ENCODE measurements at places on chromosomes 12 and 14. TPM values are rescaled to one million over a fixed set of nuclear protein-coding genes. Genes with fewer than 3 reads are reported as not detected.
A peak's percentile ranks its signal among the peaks of the same experiment; 100 is the strongest.

DNA sequence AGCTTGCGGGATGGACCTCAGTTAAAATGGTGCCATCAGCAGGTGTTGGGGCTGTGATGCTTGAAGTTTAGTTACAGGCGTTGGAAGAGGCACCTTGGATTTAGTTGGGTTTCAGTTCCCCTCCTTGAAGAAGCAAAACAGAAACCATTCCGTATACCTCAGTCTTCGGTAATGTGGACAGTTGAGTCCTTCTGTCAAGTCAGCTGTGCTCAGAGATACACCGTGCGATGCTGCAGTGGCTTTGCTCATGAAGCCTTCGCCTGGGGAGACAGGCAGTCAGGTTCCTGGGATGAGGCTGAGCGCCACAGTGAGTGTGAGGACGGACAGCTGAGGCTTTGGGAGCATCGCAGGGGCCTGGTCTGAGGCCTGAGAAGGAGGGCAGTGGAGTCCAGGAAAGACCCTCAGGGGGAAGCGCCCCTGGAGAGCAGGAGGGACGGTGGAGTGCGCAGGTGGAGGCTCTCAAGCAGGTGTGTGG, 7.4 kb downstream of the RAN start:
- H3K4me3 ChIP-seq, result no peak overlapping the region
- H3K27me3 ChIP-seq, result no peaks in the 10 kb centered on the region
- H3K27ac ChIP-seq, result no peak overlapping the region
- DNase-seq, result no peak

Gene PTPRR
- total RNA-seq, result not detected

DNA sequence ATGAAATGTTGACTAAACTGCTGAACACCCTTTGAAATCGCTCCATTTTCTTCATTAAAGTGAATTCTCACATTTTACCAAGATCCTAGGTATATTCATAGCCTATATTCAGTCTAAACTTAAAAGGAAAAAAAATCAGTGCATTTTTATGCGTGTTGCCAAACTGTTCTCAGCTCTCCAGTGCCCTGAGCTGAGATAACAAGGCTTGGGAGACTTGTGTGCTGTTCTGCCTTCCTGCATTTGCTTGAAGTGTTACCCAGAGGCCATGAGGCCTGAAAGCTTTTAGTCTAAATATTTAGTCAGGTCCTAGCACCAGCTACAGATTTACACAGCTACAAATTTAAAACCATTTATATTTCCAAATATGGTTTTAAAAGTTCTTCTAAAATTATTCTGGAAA, 8.6 kb upstream of the PALS1 start:
- DNase-seq, result no peak
- no peak overlapping the region for H3K27ac ChIP-seq
- no peaks in the 10 kb centered on the region for H3K36me3 ChIP-seq
- H3K27me3 ChIP-seq, result no peaks in the 10 kb centered on the region

DNA sequence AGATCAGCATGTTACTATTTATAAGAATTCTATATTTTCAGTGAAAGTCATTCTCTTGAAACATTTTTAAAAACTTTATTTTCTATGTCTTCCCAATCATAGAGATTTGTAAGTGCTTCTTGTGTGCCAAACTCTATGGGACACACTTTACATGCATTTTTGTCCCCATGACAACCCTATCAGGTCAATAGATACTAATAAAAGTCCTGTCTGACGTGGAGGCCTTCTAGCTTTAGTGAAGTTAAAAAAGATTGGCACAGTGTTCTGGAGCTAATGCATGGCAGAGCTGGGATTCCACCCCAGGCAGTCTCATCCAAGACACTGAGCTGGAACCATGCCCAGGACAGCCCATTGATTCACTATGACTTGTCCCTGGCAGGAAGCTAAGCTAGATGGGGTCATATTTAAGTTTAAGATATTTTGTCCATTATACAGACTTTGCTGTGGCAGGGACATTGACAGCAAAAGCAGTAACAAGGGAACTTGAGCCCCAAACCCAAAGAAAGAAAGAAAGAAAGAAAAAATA, 28.1 kb downstream of the TTC6 start:
- H3K36me3 ChIP-seq, result no peaks in the 10 kb centered on the region
- H3K4me1 ChIP-seq, result no peaks in the 10 kb centered on the region
- no peak for DNase-seq
- peaks cover 17% of the 10 kb centered on the region for H3K27me3 ChIP-seq
- H3K27ac ChIP-seq, result no peak overlapping the region

- no peak overlapping the region for H3K4me3 ChIP-seq
- no peaks in the 10 kb centered on the region for H3K36me3 ChIP-seq
- no peak for DNase-seq
- peaks cover 12% of the 10 kb centered on the region for H3K27me3 ChIP-seq
Measured at GRCh38 chr14:36555998-36556743, 26.2 kb downstream of the NKX2-8 start.

DNA sequence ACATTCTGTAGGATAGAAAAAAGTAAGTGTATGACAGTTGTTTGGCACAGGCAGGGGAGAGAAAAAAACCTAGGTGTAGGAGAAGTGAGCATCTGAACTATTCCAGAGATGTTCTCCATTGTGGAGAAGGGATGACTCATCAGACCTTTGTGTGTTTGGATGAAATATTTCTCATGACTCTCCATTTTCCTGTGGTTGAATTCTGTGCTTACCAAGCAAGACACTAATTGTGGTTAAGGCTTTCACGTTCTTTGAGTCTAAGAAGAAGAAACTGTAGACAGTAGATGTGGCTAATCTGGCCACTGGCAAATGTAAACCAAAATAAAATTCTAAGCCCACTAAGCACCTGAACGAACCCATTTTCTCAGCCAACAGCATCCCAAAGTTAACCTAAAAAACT, 107.9 kb upstream of the GZMB start:
- no peak overlapping the region for H3K27ac ChIP-seq
- H3K4me1 ChIP-seq, result no peaks in the 10 kb centered on the region
- H3K4me3 ChIP-seq, result no peak overlapping the region
- no peaks in the 10 kb centered on the region for H3K36me3 ChIP-seq

DNA sequence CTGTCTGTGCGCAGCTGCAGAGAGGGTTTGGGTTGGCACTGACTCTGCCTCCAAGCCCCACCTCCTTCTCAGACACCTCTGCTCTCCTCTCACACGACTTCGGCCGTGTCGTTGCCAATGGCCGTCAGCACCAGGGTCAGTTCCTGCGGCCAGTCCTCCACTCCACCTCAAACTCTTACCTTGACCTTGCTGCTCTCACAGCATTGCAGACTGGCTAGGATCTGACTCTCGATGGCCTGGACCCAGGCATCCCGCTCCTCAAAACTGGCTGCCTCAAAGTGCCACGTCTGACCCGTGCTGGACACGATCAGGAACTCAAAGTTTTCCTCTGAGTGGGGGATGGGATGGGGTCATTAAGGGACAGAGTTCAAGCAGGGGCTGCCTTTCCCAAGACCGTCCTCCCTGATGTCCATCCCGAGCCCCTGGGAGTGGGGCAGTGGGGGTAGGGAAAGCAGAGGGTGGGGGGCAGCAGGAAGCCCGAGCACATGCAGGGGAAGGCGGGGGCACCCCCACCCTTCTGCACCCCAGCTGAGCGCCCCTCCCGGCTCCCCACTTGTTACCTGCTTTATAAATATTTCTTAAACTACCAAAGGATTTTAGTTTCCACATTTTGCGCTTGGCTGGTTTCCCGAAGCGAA, 10.7 kb downstream of the AGAP2 start:
- H3K4me3 ChIP-seq, result no peak overlapping the region
- no peak overlapping the region for H3K27ac ChIP-seq
- DNase-seq, result no peak
- H3K4me1 ChIP-seq, result peaks cover 6% of the 10 kb centered on the region
- H3K27me3 ChIP-seq, result no peaks in the 10 kb centered on the region
- peaks cover 30% of the 10 kb centered on the region for H3K36me3 ChIP-seq

- no peak overlapping the region for H3K4me3 ChIP-seq
- no peak for DNase-seq
- no peaks in the 10 kb centered on the region for H3K4me1 ChIP-seq
- no peak overlapping the region for H3K27ac ChIP-seq
Measured at GRCh38 chr12:1880876-1881275, 37.6 kb downstream of the CACNA2D4 start.

DNA sequence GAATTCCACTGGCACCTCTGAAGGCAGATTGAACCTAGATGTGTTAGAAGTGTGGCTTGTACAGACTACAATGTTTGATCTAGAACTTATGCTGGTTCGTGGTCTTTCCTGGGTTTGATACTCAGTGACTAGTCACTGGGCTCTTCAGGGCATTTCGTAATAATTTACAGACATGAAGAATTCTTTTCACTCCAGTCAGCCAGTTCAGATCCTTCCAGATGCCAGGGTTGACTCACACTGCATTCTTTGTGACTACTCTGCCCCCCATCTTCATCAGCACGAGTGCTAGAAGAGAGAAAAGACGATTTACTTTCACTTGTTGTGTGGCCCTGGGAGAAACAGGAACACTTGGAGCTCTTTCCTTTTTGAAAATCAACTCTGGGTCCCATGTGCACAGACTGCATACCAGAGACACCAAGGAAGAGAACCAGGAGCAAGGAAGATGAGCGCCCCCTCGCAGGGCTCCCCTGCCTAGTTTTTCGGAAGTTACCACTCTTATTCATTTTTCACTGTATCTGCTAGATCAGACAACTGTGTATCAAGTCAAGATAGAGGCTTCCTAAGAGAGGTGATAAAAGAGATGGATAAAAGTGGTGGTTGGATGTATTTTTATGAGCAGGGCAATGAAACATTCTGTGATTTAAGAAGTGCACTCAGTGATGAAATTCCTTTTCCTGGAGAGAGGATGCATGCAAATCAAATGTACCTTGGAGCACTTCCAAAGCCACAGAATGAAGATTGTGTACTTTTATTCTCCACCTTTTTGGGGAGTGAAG, 33.5 kb upstream of the EVL start:
- no peaks in the 10 kb centered on the region for H3K36me3 ChIP-seq
- H3K27me3 ChIP-seq, result peaks cover 1% of the 10 kb centered on the region
- DNase-seq, result no peak
- no peak overlapping the region for H3K27ac ChIP-seq

GRCh38 chr14:31951638-31951964, 125.5 kb upstream of the ARHGAP5 start:
- no peak for DNase-seq
- H3K27ac ChIP-seq, result no peak overlapping the region
- peaks cover 13% of the 10 kb centered on the region for H3K27me3 ChIP-seq
- no peaks in the 10 kb centered on the region for H3K4me1 ChIP-seq

Gene A2M
- total RNA-seq, result not detected

DNA sequence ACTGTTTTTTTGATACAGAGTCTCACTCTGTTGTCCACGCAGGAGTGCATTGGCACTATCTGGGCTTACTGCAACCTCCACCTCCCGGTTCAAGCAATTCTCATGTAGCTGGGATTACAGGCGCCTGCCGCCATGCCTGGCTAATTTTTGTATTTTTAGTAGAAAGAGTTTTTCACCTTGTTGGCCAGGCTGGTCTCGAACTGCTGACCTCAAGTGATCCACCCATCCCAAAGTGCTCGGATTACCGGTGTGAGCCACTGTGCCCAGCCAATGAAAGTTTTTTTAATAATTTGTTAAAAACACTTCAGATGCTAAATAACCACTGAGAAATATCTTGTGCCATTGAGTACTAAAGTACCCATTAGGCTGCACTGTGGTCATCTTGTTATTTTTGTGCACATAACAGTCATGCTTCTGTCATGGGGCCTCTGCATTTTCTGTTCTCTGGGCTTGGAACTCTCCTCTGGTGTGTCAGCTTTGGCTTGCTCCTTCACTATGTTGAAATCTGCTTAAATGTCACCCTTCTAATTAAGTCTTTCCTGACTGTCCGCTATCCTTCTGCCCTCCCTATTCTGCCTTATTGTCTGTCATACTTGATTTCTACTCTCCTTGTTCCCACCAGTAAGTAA, 105.1 kb downstream of the KTN1 start:
- H3K4me3 ChIP-seq, result no peak overlapping the region
- H3K27me3 ChIP-seq, result no peaks in the 10 kb centered on the region
- peaks cover 45% of the 10 kb centered on the region for H3K36me3 ChIP-seq
- H3K27ac ChIP-seq, result no peak overlapping the region
- H3K4me1 ChIP-seq, result peaks cover 2% of the 10 kb centered on the region
- no peak for DNase-seq

- DNase-seq, result no peak
- H3K36me3 ChIP-seq, result peaks cover 78% of the 10 kb centered on the region
- H3K27me3 ChIP-seq, result no peaks in the 10 kb centered on the region
- H3K4me3 ChIP-seq, result no peak overlapping the region
- peak overlapping the region; percentile 49 for H3K27ac ChIP-seq
Measured at GRCh38 chr14:91482263-91483013, 27.7 kb downstream of the PPP4R3A start.

Gene RASSF3
- total RNA-seq, result 40.4 TPM

DNA sequence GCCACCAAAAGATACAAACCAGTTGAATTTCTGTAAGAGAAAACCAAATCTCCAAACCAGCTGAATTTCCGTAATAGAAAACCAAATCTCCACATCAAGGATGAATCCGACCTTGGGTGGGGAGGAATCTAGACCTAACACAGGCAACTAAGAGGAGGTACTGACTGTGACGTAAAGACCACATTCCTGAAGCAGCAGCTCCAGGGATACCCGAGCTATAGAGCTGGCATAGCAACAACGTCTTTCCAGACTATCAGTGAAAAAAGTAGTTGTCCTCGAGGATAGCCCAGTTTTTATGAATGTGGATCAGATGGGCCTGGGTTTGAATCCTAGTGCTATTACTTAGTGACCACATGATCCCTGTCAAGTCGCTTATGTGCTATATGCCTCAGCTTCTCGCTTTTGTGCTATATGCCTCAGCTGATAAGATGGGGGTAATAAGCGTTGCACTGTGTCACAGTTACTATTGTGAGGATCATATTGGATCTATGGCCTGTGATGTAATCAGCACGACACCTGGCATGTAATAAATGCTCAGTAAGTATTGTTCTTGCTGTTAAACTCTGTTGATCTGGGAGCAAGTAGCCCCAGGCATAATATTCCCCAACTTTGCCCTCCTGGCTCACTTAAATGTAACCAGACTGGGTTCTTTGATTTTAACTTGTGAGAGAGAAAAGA, 113.8 kb downstream of the EGLN3 start:
- H3K36me3 ChIP-seq, result no peaks in the 10 kb centered on the region
- no peak overlapping the region for H3K4me3 ChIP-seq
- no peaks in the 10 kb centered on the region for H3K4me1 ChIP-seq
- DNase-seq, result no peak
- H3K27me3 ChIP-seq, result no peaks in the 10 kb centered on the region
- no peak overlapping the region for H3K27ac ChIP-seq

DNA sequence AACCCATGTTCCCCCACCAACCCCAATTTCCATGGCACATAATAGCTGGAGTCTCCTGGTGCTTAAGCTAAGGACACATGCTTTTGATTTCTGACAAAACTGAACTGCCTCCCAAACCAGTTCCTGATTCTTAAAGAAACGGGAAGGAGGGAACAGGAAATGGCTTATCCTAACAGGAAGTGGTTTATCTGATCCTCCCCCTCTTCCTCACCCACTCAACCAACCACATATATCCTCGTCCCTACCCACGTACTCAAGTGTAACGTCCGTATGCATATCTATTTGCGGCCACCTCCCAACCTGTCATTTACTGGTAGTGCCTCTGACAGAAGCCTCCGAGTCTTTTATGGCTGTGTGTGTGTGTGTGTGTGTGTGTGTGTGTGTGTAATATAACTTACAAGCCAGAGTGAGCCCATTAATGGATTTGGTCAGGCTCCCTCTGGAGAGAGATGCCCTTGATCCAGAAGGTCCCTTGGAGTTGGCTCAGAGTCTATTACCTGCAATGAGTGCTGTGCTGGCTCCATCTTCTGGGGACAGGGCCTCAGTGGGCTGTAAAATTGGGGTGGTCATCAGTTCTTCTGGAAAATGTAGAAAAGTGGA, 7.7 kb downstream of the DAZAP2 start:
- H3K36me3 ChIP-seq, result peaks cover 34% of the 10 kb centered on the region
- peak; percentile 60 for DNase-seq
- H3K4me1 ChIP-seq, result peaks cover 44% of the 10 kb centered on the region
- no peak overlapping the region for H3K4me3 ChIP-seq
- H3K27me3 ChIP-seq, result no peaks in the 10 kb centered on the region

Data from activated CD8-positive, alpha-beta T cell treated with anti-CD3 and anti-CD28 coated beads for 36 hours (primary cell).